ENCODE measurements at places on chromosomes 2 and 18.

DNA sequence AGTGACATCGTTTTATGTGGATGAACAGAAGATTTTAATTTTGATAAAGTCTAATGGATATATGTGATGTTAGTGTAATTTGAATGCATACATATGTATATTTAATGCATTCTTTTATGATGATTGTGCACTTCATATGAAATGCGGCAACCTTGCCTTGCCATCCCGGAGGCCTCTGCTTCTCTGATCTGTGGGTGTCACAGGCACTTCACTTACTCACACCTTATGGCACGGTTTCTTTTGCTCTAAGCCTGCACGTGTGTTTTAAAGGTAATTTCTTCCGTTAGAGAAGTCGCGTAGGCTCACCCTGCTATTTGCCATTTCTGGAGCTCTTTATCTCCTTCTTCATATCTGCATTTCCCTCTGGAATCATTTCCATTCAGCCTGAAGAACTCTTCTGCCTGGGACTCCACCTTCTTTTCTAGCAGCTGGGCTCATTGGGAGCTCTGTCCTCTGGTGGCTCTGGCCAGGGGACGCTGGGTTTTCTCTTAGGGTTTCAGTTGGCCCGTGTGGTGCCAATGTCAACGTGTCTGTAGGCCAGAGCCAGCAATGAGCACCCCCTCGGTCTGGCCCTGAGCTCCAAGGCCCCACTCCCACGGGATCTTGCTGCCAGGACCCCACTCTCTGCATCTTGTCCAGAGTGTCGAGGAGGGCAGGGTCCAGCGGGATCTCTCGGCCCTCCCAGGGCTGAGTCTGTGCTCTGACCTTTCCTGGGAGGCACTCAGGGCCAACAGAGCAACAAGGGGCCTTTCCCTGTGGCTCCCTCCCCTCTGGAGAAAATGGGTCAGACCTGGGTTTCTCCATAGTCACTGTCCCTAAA is 97.3 kb downstream of the RTP5 start:
- no peak for DNase-seq

DNA sequence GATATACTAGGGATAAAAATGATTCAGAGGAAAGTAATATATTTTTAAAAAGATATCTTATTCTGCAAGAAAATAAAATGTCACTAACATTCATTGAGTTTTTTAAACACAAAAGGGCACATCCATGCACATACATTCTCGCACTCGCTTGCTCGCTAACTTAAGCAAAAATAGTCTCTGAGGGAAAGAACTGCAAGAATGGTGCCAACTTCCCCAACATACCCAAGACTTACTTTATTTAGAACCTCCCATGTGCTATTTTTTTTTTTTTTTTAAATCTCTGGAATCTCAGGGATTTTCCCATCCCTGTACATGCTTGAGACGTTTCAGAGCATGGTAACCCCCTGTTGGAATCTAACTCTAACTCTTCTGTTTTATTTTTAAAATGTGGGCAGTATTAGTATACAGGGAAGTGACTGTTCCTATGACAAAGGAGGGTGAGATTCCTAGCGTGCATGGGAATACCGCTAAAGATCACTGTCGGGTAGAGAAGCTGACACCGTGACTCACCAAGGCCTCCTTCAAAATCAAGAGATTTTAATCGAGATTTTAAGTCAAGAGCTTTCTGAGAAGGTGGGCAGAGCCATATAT is 187.9 kb upstream of the ZEB2 start:
- no peak for DNase-seq

DNA sequence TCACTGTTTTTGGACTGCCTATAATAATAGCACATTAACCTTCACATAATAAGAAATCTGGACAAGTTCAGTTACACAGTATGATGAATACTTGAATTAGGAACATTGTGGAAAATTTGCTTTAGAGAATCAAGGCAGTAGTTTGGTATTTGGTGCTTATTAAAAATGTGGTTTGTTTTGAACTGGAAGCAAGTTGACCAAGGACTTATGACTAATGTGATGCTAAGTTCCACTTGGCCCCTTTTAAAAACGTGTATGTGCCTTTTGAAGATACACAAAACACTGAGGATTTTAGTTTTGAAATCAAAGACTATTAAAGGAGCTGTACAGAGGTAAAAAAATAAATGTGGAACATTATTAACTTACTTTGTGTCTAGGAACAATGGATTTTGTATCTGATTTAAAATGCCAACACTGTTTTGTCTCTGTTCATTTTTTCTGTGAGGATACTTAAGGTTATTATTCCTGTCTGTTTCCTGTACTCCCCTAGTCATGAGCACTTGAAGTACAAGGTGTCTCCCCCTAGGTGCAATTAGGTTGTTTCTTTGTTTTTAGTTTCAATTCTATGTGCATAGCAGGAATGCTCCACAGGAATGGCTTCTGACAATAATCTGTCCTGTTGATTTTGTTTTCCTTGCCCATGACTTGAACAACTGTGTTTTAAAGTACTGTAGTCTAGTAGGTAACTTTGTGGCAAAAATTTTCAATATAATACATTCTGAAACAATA is 49.6 kb upstream of the PTH2R start:
- no peak for DNase-seq

DNA sequence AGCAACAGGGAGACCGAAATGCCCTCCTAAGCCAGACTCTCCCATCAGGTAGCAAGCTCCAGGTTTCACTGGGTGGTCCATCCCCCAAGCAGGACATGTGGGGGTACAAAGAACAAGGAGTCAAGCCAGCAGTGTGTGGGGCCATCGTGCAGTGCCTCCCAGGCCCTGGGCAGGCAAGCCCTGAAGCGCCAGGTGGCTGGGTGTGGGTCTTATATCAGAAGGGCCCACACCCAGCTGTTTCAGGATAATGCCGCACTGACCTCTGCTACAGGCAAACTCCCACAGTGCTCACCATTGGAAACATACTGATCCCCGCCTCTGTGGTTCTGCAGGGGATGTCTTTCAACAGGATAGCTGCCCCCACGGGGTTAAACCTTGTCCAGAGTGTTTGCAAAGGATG is 174.2 kb upstream of the SMAD2 start:
- no peak for DNase-seq

DNA sequence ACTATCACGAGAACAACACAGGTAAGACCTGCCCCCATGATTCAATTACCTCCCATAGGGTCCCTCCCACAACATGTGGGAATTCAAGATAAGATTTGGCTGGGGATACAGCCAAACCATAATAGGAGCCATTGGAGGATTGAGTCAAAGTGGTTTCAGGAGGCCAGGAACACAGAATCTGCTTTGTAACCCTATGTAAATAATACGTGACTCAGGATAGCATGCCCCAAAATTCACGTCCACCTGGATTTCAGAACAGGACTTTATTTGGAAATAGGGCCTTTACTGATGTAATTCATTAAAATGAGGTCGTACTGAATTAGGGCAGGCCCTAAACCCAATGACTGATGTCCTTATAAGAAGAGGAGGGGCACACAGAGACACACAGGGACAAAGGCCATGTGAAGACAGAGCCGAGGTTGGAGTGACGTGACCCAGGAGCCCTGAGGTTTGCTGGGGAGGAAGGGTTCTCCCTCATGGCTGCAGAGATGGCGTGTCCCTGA is 16.0 kb upstream of the CNDP2 start:
- no peak for DNase-seq

DNA sequence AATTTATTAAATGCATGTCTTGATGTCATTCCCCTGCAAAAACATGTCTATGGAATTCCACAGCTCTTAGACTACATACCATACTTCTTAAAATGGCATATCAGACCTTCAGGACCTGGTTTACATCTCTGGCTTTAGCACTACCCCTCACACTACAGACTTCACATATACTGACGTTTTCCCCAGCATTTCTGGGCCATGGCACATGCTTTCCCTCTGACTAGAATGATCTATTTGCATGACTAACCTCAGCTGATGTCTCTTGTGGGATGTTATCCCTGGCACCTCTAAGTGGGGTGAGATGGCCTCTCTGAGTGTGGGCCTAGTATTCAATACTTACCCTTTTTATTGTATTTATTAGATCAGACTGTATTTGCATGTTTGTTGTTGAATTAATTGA is 381.6 kb downstream of the ERBB4 start:
- no peak for DNase-seq

DNA sequence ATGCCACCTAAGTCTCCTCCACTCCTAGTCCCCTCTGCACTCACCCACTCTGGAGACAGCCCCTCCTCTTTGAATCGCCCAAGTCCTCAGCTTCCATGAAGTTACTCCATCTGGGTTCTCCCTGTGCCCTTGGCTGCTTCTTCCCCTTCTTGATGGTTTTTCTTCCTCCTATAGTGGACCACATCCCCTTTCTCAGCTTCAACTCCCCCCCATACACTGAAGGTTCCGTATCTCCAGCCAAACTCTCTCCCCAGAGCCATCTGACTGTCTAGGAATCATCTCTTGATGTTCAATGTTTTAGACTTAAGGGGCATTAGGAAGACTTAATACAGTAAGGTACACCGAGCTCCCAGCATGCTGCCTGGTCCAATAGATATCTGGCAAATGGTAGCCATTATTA is 39.6 kb downstream of the EMX1 start:
- no peak for DNase-seq

DNA sequence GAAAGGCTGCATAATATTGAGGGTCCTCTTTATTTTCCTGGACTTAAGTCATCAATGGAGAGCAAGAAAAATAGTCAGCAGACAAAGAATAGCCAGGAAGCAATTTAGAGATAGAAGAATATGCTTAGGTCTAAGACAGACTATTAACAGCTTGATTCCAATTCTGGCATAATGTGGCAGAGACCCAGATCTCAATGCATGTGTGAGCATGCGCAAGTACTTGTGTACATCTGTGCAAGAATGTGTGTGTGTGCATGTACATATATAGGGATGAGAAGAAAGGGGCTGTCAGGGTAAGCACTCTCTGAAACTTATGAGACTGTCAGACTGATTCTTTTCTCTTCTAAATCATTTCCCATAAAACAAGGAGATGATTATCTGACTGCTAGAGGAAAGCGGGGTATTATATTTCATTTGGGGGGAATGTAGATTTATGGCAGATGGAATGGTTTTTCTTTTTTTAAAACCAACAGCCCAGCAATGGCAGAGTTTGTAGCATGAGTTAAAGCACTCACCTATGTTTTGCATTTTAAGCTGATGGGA is 381.3 kb upstream of the SPRED2 start:
- no peak for DNase-seq

DNA sequence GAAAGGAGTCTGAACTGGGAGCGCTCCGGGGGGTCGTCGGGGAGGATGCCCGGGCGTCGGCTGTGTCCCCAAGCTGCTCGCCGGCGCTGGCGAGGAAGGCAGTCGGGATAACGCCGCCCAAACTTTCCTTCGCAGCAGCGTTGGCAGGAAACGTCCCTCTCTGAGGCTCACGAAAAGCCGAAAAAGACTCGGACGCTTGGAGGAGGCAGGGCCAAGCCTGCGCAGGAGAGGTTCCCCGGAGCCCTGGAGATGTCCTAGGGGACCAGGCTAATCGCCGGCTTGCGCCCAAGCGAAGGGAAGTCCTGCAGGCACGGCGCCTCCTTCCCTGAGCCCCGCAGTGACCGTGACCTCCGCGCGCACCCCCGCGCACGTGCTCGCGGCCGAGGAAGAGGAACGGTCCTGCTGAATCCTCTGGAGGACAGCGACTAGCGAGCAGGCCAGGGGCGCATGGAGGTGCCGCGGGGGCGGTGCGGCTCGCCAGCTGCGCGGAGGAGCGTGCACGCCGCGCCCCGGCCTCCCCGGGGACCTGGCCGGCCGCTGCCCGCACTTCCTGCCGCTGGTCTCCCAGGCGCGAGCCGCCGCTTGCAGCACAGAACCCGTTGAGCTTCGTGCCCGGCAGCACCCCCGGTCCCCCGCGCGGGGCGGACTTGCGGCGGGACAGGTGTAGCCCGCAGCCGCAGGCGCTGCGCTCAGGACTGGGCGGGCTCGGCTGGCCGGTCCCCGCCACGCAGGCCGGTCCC is at the start of gene SH3RF3:
Gene SH3RF3, plus strand, starts transcription at position 590 of the 740 bp plus-strand sequence.
- DNase-seq: no peak
